ENCODE measurements at places on chromosomes 4 and X.
A peak's percentile ranks its signal among the peaks of the same experiment; 100 is the strongest.

GRCh38 chrX:140439476-140439875 is 65.4 kb downstream of the SOX3 start:
- DNase-seq: peak; percentile 37

- no peak for DNase-seq
These were observed 46.2 kb downstream of the CXCL13 start for GRCh38 chr4:77651820-77652219.

- peak; percentile 74 for DNase-seq
These were observed 29.6 kb upstream of the SPON2 start for GRCh38 chr4:1201851-1202525.

- no peak for DNase-seq
These were observed 95.9 kb upstream of the PTPN13 start for GRCh38 chr4:86497980-86498862.

DNA sequence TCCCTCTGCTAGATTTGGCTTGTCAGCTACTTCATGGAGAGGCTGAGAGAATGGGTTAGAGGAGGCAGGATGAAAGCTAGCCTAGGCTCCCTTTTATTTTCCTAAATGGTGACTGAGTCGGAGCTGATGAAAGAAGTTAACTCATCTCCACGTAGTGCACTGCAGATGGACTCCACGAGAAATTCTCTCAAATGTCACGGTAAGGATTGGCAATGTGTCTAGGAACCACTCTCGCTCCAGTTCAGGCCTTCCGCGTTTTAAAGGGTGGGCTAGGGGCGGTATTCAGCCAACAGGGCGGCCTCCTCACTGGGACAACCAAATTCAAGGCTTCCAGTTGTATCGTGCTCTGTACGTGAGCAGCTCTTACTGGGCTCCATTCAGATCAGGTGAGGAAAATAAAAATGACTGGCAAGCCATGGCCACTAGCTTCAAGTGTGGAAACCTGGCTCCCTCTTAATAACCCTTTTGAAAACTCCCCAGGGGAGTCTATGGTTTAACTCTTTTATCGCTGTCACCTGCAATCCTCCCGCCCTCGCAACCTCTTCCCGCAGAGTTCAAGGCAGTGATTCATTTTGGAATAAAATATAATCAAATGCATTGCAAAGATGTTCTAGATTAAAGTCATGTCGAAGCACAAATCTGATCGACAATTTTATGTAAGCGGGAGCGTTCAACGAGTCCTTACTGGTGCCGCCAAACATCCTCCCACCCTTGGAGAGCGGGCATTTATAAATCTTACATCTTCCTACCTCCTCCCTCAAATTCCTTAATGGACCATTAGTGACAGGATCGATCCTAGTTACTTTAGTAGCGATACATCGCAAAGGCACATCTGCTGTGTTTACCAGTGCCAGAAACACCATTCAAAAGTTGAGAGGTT is 1.2 kb downstream of the SPOCK3 start:
- no peak for DNase-seq

DNA sequence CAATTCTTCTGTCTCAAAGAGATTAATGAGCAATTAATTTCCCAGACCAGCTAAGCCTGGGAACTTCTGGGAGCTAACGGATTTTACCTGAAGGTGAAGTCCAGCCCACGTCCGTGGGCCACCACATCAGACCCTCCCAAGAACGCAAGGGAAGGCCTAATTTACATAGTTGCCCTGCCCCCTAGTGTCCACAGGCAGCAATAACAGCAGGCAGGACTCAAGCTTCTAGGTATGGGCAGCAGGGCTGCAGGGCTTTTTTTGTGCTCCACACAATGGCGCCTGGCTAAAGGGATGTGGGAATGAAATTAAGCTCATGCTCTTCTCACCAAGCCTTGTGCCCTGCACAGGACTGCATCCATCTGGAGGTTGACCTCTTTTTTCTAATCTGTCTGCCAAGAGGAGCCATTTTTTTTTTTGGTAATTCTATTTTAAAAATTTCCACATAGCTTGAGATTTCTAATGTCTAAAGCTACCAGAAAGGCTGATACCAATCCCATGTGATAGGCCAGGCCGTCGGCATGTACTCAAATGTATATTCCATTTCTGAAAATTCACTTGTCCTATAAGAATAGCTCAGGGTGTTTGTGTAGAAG is 111.9 kb upstream of the TMEM164 start:
- peak; percentile 42 for DNase-seq

DNA sequence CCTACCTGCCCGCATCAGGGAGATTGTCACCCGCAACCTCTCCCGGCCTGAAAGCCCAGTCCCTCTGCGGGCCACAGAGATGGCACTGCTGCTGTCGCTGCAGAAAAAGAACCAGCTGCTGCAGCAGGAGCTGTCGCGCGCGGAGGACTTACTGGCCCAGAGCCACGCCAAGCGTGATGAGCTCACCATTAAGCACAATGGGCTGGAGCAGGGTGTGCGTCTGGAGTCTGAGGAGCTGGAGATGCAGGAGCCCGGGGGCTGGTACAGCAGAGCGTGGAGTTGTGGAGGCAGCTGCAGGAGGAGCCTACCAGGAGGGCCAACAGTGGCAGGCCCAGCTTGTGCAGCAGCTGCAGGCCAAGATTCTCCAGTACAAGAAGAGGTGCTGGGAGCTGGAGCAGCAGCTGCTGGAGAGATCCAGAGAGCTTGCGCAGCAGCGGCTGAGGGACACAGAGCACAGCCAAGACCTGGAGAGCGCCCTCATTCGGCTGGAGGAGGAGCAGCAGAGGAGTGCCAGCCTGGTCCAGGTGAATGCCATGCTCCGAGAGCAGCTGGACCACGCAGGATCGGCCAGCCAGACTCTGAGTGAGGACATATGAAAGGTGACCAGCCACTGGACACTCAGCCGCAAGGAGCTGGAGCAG is 11.3 kb downstream of the SMIM10L2A start:
- DNase-seq: no peak

- no peak for DNase-seq
These were observed 104.1 kb upstream of the MCF2 start for GRCh38 chrX:139811942-139812629.

- no peak for DNase-seq
These were observed 79.2 kb upstream of the DDIT4L start for GRCh38 chr4:100269446-100269845.

DNA sequence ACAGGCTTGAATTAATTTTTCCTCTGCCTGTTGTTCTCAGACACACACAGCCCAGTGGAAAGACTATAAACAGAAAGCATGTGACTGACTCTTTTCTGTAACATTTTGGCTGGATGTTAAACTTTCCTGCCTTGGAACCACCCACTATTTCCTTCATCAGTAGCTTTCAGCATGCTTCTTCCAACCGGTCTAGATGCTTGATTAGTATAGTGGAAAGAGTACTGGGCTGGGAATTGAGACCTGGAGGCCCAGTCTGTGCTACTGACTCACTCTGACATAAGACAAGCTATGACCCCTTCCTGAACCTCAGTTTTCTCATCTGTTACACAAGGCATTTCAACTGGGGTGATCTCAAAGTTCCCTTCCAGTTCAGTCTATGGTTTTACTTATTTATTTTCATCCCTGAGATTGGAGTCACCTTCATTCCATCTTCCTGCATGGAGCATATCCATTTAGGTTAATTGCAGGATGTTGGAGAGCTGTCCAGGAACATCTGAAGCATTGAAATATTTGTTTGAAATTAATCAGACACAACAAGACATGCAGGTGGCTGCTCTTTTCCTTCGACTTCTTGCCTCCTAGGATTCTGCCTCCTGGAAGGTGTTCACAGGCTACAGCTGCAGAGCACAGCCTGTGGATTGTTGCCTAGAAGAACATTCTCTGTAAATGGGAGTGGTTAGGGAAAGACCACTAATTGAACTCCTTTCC is 173.4 kb downstream of the RTL9 start:
- DNase-seq: no peak

DNA sequence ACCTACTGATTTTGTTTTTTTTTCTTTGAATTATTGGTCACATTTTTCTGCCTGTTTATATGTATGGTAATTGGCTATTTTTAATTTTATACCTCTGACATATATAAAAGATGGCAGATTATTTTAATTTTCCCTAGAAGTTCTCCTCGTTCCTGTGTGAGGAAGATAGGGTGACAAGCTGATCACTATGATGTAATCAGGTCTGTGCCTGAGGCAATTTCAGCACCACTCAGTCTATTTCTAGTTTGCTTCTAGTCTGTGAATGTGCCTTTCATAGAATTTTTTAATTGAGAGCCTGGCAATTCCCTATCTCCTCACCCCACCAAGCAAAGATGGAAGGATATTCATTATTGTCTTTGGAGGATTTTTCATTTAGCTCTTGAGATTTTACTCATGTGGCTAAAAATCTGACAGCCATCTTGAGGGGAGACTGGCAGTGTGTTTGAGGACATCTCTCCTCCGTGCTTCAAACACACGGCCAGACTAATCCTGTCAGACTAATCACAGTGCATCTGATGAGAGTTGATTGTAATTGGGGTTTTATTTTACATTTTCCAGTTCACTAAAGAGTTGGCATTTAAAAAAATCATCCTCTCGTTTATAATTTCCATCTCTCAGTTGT is 500.3 kb downstream of the TRIML1 start:
- no peak for DNase-seq

DNA sequence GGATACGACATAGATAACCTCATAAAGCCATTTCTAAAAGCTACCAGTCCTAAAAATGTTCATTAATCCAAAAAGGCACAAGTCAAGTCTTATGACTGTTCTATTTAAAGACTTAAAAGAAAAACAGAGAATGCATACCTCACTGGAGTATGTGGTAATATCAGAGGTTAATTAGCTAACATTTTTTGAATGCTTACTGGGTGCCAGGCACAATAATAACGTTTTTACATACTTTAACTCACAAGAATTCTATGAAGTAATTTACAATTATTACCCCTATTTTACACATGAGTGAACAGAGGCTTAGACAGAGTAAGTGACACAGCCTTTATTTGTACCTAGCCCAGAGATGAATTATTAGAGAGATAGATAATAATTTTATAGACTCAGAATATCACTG is 207.5 kb downstream of the PDGFC start:
- no peak for DNase-seq

DNA sequence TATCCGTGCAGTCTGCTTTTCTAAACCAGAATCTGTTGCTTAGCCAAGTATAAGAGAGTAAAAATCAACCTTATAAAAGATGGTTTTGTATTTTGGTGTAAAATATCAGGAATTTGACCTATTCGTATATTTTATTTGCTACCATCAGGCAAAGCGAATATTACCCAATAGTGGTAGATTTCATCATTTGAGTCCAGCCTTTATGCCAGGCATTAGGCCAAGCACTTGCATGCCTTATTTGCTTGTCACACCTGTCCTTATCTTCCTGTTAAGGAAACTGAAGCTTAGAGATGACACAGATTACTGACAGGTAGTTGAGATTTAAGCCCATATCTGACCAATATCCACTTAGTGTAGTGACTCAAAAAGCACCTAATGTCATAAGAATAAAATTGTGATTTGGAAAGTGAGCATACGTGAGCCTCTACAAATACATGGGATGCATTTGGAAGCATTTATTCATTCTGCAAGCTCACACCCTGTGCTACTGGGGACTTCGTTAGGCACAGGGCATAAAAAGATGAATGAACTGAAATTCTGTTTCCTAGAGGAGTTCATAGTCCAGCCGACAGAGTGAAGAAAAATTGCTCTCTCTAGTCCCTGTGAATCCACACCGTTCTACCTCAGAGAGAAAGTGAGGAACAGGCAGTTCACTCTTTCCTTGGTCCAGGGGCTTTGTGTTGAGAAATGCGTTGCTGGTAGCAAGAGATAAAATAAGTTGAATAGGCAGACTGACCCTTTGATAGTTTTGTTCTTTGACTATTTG is 2.3 kb upstream of the RNF212 start:
- no peak for DNase-seq

DNA sequence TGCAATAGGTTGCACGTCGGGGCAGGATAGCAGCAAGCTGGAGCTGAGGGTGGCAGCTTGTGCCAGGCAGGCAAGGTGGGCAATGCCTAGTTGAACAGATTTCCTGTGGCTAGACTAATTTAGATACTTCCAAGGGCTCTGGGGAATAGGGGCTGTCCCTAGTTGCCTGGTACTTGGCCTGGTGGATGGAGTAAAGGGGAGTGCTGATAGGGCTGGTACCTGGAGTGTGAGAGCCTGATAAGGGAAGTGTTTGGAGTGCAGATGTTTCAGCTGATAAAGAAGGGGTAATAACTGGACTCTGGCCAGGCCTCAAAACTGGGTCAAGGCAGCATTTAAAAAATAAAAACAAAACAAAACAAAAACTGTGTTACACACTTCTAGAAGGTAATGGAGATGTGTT is 665.5 kb downstream of the CCSER1 start:
- DNase-seq: no peak

DNA sequence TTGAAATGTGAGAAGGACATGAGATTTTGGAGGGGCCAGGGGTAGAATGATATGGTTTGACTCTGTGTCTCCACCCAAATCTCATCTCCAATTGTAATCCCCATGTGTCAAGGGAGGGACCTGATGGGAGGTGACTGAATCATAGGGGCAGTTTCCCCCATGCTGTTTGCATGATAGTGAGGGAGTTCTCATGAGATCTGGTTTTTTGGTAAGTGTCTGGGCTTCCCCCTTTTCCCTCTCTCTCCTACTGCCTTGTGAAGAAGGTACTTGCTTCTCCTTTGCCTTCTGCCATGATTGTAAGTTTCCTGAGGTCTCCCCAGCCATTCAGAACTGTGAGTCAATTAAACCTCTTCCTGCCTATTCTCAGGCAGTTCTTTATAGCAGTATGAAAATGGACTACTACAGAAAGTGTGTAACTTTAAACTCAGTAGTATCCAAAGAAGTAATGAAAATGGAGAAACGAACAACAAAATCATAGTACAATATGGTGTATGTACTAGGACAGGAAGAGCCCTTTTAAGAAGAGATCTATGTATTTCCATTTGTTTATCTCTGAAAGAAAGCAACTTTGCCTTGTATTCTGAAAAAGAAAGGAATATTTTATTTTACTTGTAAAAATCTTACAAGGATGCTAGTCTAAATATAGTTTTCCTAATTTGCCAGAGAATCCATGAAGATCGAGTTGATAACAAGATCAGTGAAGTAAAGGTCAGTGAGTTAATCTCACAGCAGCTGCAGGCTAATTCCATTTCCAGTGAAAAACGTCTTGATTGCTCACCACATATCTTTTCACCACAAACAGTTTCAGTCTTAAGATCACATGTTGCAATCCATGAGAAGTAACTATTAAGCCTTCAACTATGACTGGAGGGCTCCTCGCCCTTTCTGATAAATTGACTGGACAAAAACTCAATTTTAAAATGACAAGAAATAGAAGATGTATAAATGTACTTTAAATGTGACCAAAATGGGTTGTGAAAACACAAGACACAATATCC is 20.5 kb downstream of the PKD2 start:
- DNase-seq: no peak

Data from left ventricle myocardium superior (tissue), 1 donor.